ENCODE measurements at places on chromosomes 2 and 18.

GRCh38 chr2:74876081-74876886, 42.4 kb downstream of the HK2 start:
- DNase-seq: peak; percentile 62
- H3K4me1 ChIP-seq: peaks cover 5% of the 10 kb centered on the region
- H3K27me3 ChIP-seq: no peaks in the 10 kb centered on the region

DNA sequence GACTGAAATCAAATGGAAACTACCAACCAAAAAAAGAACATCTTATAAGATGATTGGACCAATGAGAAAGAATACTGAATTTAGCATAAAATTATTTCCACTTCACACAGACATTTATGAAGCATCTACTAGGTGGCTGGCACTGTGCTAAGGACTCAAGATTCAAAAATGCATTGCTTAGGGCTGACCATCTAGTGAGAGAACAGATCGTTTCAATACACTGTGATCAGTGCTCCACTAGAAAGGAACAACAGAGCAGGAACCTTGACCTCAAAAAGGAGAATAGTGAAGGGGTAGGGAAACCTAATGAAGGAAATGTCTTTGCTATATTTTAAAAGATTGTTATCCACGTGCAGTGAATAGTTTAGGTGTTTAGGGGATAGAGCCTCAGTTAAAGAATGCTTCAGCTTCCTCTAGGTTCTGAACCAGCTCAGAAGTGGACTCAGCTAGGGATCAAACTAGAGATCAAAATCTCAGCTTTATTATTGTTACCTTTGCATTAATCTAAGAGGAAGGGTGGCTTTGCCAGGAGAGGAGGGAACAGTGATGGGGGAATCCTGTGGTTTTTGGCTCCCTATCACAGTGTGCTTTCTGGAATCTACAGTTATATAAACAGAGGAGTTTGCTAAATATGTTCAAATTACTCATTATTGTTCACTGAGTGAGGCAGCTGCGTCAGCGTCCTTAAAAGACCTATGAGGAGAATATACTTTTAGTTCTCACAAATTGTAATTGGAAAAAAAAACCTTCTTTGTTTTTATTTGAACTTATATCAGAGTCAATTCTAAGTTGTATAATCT, 16.2 kb upstream of the BBS5 start:
- DNase-seq: no peak
- H3K36me3 ChIP-seq: no peaks in the 10 kb centered on the region
- H3K27ac ChIP-seq: no peak overlapping the region
- H3K4me3 ChIP-seq: no peak overlapping the region
- no peaks in the 10 kb centered on the region for H3K4me1 ChIP-seq

DNA sequence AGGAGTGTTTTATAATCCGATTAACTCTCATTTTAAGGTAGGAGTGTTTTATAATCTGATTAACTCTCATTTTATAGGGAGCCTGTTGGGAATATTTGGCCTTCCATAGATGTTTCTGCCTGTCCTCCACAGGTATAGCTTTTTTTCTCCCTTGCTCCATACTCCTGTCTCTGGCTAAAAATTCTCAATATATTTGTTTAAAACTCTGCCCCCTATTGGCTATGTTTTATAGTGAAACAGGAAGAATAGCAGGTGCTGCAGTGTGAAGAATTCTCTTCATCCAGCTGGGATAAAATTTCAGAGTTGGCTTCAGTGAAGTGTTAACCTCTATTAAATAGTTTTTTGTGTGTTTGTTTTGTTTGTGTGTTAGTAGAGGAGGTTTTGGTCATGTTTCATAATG, 1046.0 kb upstream of the TMEFF2 start:
- no peaks in the 10 kb centered on the region for H3K27me3 ChIP-seq
- no peaks in the 10 kb centered on the region for H3K4me1 ChIP-seq
- H3K36me3 ChIP-seq: no peaks in the 10 kb centered on the region
- no peak overlapping the region for H3K27ac ChIP-seq

DNA sequence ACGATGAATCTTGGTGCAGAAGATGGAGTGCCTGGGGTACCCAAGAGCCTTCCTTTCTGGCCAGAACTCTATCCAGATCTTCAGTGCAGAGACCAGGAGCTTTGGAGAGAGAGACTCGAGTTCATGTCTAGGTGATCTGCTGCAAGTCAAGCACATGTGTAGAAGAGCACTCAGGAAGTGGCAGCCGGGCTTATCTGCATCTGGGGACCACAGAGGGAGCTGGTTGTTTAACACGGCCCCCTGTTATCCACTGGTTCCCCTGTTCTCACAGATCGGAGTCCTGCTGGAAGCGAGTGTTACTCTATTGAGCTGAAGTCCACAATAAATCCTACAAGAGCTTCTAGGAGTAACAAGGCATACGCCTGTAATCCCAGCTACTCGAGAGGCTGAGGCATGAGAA, 128.3 kb downstream of the ACOXL start:
- peak overlapping the region; percentile 74 for H3K27ac ChIP-seq
- peaks cover 2% of the 10 kb centered on the region for H3K36me3 ChIP-seq
- no peaks in the 10 kb centered on the region for H3K27me3 ChIP-seq
- peak; percentile 56 for DNase-seq

Measured in activated CD8-positive, alpha-beta T cell treated with anti-CD3 and anti-CD28 coated beads, Interleukin-2, amount 10 ng/mL, durations not matched to agents 7 days and 5 days (primary cell).